ENCODE measurements at places on chromosomes 3 and 15. TPM values are rescaled to one million over a fixed set of nuclear protein-coding genes. Genes with fewer than 3 reads are reported as not detected.
A peak's percentile ranks its signal among the peaks of the same experiment; 100 is the strongest.

DNA sequence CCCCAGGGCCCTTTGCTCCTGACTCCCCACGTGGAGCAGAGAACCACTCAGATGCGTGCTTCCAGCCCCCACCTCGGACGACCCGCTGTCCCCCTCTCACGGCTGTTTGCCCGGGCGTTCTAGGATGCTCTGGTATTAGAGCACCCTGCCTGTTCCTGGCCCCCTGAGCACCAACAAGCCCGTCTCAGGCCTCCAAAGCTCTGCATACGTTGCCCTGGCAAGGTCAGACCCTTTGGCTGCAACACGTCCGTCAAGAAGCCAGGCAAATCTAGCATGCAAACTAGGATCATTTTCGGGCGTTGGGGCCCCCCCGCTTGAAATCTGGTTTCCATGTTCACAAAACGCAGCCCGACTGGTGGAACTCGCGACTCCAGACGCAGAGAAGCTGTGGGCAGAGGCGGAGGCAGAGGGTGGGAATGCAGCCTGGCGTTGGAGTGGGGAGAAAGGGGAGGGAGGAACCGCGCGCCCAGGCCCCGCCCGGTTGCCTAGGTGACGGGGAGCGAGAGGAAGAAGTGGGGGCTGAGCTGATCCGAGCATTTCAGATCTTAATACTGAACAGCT is 86.2 kb upstream of the PIAS1 start:
- peak; percentile 70 for DNase-seq

Gene RASGRP1
- 15.1 TPM for polyA plus RNA-seq

Gene P2RY13
- polyA plus RNA-seq = 0.81 TPM

GRCh38 chr15:88661761-88662556 is 23.1 kb downstream of the ISG20 start:
- DNase-seq = no peak

DNA sequence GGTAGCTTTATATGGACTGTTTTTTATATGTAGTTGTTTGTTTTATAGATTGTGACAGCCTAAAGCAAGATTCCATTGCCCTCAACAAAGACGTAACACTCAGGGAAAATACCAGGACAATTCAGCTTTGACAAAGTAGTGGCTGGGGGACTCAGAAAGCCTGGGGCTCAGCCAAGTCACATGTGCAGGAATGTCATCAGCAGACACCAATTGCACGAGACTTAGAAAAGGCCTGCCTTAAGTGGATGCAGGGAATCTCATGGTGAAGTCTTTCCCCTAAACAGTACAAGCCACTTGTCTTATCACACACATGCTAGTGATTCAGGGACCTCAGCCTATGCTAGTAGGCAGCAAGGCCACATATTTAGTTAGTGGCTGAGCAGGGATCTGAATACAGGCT is 381.8 kb upstream of the THBS1 start:
- DNase-seq = peak; percentile 51

Gene CRYBG3
- 27.3 TPM for polyA plus RNA-seq

Gene PLCB2
- polyA plus RNA-seq = 10.8 TPM

GRCh38 chr3:119098619-119099222 is 47.2 kb upstream of the TEX55 start:
- DNase-seq = peak; percentile 28

GRCh38 chr3:96483781-96484180 is 330.6 kb upstream of the EPHA6 start:
- DNase-seq = no peak

DNA sequence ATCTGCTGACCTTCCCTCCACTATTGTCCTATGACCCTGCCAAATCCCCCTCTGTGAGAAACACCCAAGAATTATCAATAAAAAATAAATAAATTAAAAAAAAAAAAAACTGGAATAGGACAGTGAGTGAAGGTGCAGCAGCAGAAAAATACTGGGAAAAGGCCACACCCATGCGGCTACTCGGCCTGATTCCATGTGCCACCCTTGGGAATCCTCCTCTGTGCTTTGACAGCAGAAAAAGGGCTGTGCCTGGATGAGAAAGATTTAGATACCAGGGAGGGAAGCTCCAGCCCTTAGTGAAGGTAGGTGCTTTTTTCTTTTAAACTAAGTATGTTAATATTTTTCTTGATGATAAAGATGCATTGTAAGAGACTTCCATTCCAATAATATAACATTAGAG is 107.8 kb downstream of the CTNNB1 start:
- no peak for DNase-seq

Gene ACTRT3
- polyA plus RNA-seq = 4.2 TPM

- no peak for DNase-seq
Observed at GRCh38 chr3:100110162-100110561, 4.1 kb downstream of the FILIP1L start.

GRCh38 chr3:34235096-34235495 is 436.7 kb downstream of the PDCD6IP start:
- DNase-seq = no peak

DNA sequence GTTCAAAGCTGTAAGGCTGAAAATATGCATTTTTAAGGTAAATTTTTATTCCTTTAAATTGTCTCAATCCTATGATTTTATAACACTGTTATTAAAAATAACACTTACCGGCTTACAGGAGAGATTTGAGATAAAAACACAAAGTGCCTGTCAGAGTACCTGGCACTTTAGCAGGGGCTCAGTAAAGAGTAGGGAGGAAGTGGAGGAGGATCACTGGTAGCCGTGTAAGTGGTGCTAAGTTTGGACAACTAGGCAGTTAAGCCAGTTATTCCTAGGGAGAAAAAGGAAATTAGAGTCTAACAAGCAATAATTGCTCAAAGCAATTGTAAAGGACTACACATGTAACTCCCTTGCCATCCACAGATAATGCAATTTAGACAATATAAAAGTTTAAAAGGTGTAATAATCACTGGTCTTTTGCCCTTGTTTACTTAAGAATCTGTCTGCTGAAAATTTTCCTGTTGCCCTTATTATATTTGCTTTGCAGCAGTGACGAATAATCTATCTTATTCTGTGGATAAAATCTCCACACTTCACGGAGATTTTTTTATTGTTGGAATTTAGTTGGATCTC is 204.8 kb downstream of the CDIN1 start:
- DNase-seq = no peak

- no peak for DNase-seq
Observed at GRCh38 chr3:177553579-177553978, 356.3 kb upstream of the TBL1XR1 start.

- no peak for DNase-seq
Observed at GRCh38 chr3:170483485-170484262, 65.0 kb downstream of the CLDN11 start.

Gene TP63
- polyA plus RNA-seq = 1.6 TPM

Gene CYP19A1
- not detected for polyA plus RNA-seq

Gene A4GNT
- 1.8 TPM for polyA plus RNA-seq

DNA sequence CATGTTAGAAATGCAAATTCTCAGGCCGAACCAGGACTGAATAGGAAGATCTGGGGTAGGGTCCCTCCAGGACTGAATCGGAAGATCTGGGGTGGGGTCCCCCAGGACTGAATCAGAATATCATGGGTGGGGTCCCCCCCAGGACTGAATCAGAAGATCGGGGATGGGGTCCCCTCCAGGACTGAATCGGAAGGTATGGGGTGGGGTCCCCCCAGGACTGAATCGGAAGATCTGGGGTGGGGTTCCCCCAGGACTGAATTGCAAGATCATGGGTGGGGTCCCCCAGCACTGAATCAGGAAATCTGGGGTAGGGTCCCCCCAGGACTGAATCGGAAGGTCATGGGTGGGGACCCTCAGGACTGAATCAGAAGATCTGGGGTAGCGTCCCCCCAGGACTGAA is 48.2 kb upstream of the TNK2 start:
- DNase-seq = no peak

Gene SIDT1
- polyA plus RNA-seq = 3.8 TPM

DNA sequence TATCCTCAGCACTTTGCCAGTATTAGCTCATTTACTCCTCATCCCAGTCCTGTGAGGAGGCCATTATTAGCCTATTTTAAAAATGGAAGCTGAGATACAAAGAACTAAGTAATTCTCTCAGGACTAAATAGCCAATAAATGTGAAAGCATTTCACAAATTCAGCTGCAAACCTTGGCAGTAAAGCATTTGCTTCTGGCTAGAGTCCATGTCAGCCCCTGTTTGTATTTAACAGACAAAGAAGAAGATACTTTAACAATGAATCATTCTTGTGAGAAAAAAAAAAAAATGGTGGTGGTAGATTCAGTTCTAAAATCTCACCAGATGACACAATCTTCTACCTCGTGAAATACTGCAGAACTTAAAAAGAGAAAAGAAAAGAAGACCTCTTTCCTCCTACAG is 85.0 kb upstream of the CNTN6 start:
- DNase-seq = no peak

DNA sequence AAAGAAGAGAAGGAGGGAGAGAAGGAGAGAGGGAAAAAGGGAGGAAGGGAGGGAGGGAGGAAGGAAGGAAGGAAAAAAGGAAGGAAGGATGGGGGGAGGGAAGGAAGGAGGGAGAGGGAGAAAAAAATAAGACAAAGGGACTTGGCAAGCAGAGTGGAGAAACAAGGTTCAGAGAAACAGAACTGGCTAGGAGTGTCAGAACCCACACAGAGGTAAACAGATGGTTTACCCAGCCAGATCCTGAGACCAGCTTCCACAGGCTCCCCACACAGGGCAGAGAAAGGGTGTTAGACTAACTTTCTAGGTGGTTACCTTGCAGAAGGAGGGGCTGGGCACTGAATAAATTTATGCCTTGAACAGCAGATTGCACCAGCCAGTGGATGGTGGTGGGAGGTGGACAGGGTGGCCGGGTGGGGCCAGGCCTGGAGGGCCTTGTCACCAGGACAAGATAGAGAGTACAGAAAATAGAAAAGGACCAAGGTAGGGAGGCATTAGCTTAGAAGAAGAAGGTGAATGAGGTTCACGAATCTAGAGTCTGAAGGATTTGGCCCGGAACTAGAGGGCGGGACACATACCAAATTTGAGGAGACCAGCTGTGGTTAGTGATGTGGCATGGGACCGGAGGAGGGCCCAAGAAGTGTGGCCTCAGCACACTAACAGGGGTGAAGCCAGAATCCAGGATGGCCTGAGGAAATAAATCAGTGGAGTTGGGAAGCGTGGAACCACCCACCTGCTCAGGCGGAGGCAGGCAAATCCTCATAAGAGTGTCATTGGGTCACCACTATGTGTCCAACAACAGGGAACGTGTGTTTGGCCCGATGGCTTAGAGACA is 1.2 kb upstream of the TM4SF1 start:
- no peak for DNase-seq

Data from left kidney (tissue), 8 donors.